ENCODE measurements at places on chromosomes 2 and 18. TPM values are rescaled to one million over a fixed set of nuclear protein-coding genes. Genes with fewer than 3 reads are reported as not detected.

LCT gene
- not detected for total RNA-seq

NMS gene
- not detected for total RNA-seq

SLC5A7 gene
- 0.22 TPM for total RNA-seq

SPAG16 gene
- 29.0 TPM for total RNA-seq

DSC2 gene
- 3.5 TPM for total RNA-seq

SLC38A11 gene
- total RNA-seq: 0.35 TPM

HNMT gene
- total RNA-seq: 37.7 TPM

TM4SF20 gene
- not detected for total RNA-seq

ASXL2 gene
- total RNA-seq: 8.0 TPM

DNA sequence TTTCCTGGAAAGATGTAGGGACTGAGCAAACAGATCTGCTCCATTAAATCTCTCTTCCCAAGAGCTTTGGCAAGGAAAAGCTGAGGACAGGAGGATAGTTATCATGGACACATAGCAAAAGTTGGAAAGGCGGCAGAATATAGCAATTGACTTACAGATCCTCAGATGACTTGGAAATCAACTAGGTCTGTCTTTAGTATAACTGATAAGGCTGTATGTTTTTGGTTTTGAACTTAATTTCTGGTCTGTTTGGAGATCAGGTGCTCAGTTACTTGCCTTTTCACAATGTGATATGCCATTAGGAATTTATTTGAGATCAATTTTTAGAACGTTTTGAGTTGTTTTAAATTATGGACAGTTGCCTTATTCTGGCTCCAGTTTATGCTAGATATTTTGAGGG is 8.0 kb downstream of the RSAD2 start:
- DNase-seq: no peak

GRCh38 chr18:57208047-57208446 is 61.2 kb downstream of the BOD1L2 start:
- no peak for DNase-seq

GRCh38 chr2:182933629-182934028 is 67.2 kb upstream of the FRZB start:
- DNase-seq: no peak

DNA sequence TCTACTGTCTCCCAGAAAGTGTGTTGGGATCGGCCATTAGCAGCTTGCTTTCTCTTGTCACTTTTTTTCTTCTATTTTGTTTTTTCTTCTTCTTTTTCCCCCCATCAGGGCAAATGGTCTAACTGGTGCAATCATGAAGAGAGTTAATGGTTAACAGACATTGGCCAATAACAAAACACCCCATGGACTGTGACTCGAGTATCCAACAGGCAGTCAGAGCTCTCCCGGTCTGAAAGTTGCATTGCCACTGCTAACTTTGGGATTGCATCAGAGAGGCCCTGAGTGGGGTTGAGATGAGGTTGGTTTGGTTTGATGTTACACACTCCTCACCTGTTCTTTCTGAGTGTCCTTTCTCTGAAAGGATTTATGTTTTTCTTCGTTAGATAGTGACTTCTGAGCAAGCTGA is 12.9 kb upstream of the SNORC start:
- no peak for DNase-seq

DNA sequence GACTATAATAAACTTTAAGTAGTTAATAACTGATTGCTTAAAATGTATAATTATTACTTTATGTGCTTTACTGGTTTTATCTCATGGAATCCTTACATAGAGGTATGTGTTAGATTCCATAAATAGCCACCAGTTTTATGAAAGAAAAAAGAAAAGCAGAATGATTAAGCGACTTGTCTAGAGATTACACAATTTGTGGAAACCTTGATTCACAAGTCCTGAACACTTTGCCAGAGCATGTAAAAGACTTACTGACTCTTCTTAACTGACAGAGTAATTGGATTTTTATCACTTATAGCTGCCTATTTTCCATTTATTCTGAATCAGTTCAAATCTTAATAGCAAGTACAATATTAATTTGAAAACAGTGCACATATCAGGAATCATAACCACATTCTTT is 448.7 kb upstream of the NETO1 start:
- no peak for DNase-seq

DNA sequence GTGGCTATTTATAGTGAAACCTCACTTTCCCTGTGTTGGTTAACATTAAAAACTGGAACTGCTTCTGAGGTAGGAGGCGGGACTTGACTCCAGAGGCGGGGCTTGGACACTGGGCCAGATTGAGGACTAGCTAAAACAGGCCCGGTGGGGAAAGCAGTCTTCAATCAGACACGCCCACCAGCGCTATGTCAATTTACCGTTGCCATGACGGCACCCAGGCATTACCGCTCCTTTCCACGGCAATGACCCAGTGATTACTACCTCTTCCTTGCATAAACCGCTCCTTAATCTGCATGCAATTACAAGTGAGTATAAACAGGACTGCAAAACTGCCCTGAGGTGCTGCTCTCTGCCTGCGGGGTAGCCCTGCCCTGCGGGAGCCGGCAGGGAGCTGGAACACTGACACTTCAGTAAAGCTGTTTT is 35.3 kb downstream of the LRRFIP1 start:
- peak; percentile 95 for DNase-seq

- peak; percentile 40 for DNase-seq
These were observed 49.1 kb upstream of the MYCN start for GRCh38 chr2:15890936-15891905.

DNA sequence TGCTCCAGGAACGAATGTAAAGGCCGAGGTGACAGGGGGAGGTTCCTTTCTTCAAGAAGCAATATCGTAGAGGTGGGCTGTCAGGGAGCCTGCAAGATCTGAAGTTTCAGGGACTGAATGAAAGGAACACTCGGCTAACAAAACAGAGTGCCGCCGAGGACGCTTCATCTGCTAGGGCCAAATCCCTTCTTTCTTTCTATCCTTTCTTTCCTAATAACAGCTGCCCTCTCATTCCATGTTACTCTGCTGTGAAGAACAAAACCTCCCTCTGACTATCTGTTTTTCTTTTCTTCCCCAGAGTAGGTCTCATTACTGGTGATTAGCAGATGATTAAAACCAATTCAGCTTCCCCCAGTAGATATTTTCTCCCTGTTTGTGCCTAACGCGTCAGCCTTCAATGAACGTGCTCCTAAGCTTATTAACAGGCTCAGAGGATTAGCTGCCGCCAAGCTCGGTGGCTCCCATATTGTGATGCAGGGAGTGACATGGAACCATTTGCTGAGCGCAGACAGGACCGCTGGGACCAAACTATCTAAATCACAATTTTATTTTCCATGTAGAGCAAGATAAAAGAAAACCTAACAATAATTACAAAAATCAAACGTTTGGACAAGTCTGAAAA is 414.6 kb downstream of the TMEM182 start:
- DNase-seq: no peak

DNA sequence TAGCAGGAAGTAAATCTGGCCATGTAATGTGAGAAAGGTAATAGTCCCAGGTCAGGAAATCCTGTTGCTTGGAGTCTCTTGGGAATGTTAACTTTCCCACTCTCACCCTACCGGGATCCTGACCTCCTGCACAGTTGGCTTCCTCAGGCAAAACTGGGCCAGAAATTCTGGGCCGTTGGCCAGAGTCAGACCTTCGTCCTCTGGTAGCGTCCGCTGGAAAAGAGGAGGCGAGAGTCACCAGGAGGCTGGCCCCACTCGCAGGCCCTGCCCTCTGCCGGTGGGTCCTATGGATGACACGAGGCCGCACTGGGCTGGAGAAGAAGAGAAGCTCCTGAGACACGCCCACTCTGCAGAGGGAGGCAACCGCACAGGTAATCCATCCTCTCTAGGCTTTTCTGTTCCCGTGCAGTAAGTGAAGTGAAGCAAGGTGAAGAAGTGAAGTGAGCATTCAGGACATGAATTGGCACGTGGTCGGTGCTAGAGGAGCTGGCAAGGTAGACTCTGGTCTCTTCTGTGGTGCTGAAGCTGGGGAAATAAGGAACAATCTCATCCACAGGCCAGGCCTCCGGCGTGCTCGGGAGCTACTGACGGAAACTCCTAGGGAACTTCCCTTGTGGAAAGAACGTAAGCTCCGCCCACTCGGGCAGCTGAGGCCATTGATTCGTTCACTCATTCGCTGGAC is 182.7 kb upstream of the GLI2 start:
- peak; percentile 78 for DNase-seq

DNA sequence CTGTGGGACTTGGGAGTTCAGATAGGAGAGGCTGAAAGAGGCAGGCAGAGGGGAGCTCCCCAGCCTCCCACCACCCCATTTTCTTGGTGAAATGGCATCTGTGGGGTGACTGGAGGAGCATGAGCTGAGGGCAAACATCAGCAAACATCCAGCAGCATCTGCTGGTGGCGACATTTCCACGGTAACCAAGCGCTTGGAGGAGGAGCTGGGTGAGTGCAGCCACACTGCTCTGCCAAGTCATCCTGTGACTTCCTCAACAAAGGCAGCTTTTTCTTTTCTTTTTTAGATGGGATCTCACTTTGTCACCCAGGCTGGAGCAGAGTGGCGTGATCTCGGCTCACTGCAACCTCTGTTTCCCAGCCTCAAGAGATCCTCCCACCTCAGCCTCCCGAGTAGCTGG is 5.6 kb downstream of the TXNL4A start:
- DNase-seq: peak; percentile 21

GRCh38 chr2:221747289-221747972 is 175.3 kb upstream of the EPHA4 start:
- DNase-seq: no peak

DNA sequence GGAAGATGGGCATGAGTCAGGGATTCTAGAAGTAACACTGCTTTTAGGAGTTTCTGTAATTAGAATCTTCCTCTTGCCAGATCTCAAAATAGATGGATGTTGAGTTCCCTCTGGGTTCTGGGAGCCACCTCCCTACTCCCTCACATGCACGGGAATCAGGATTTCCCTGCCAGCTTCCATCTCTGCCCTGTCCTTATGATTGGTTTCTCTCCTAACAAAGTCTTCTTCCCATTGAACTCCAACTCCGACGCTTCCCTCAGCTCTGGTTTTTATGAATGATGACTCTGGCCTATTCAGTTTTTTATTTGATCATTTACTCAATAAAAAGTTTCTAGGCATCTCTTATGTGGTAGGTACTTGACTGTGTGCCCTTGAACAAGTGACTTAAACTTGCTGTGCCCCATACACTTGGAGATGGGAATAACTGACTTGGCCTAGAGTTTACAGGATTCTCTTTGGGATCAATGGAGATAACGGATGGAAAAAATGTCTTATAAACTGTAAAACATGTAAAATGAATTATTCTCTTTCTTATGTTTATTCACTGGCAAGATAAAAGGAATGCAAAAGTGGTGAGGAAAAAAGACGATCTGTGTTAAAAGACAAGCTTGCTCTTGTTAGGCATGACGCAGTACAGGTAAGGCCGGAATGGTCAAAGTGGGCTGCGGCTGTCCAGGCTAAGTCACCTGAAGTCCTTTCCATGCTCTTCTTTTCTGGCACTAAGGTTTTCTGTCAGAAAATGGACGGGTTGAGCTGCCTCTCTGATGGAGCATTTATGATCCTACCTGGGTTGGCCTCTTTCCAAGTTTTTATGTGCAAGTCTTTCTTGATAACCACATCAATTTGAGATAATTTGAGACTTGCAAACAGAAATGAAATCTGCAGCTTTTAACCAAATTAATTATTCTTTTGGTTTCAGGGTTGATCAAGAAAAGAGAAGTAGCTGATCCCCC is 199.6 kb downstream of the MYCN start:
- DNase-seq: no peak

GRCh38 chr2:114527330-114527983 is 85.0 kb downstream of the DPP10 start:
- no peak for DNase-seq

DNA sequence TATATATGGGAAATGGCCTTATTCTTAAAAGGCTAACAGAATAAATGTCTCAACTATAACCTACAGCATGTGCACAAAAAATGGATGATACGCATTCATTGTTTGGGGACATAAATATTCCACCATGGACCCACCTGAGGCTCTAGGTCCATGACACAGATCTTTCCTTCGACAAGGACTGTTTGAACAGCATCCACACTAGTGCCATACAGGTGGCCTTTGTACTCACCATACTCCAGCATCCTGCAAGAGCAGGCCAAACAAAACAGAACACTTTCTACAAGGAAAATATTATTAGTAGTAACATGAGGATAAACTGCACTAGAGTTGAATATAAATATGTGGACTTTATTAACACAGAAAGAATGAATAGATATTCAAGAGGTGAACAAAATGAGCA is 6.1 kb upstream of the TMEM237 start:
- no peak for DNase-seq

- no peak for DNase-seq
These were observed 13.2 kb downstream of the MAP4K4 start for GRCh38 chr2:101710471-101711318.

DNA sequence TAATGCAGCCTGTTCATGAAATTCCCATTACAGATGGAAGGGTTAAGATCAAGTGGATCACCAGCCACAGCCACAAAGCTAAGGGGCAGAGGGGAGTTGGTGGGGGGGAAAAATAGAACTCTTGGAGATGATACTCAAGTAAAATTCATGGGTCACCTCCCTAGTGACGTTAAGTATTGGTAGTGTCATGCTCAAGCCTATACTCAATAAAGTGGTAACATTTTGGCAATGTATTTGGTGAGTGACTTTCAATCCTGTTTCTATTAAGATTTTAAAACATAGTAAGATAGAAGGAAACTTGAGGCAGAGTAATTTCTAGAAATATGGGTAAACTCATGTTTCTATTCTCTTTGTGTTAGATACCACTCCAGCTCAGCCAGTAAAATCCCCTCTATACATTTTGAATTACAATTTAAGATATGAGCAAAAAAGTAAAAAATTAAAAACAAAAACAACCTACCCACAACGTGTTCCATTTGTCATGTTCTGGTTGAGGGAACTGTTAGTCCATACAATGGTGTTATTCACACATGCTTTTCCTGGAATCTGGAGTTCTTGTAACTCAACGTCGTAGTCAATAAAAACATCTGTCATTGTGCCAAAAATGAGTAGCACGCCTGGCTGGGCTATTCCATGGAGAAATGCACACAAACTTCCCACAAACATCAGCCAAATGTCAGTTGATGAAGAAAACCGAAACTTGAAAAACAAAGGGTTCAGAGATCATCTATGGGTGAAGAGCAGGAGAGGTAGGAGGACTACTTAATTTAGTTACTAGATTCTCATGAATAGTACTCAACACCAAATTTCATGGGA is 18.1 kb downstream of the ABCB11 start:
- DNase-seq: peak; percentile 22

GRCh38 chr2:225025917-225026571 is 16.2 kb downstream of the DOCK10 start:
- no peak for DNase-seq

All from muscle of leg (tissue), 16 donors.